Activated CD4-positive, alpha-beta T cell treated with anti-CD3 and anti-CD28 coated beads for 36 hours (primary cell): ENCODE measurements at places on chromosomes 16 and 17.

DNA sequence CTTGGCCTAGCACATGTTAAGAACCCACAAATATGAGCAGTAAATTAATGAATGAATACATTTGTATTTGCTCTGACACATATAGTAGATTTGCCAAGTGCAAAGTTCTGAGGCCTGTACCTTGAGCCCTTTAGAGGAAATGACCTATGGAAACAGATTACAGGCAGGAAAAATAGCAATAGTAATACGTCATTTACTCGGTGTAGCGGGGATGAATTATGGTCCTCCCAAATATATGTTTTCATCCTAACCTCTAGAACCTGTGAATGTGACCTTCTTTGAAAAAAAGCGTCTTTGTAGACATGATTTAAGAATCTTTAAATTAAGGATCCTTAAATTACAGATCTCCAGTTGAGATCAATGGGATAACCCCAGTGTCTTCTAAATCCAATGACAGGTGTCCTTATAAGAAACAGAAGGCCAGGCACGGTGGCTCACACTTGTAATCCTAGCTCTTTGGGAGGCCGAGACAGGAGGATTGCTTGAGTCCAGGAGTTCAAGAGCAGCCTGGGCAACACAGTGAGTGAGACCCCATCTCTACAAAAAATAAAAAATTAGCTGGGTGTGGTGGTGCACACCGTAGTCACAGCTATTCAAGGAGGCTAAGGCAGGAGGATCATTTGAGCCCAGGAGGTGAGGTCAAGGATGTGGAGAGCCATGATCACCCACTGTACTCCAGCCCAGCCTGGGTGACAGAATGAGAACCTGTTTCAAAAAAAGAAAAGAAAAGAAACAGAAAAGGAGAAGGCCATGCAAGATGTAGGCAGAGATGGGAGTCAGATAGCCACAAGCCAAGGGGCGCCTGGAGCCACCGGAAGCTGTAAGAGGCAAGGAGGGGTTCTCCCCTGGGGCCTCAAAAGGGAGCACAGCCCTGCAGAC, 5.1 kb upstream of the ITPRIPL2 start:
- no peaks in the 10 kb centered on the region for H3K36me3 ChIP-seq
- no peak overlapping the region for H3K4me3 ChIP-seq
- DNase-seq: no peak
- H3K4me1 ChIP-seq: peaks cover 11% of the 10 kb centered on the region
- no peak overlapping the region for H3K27ac ChIP-seq

DNA sequence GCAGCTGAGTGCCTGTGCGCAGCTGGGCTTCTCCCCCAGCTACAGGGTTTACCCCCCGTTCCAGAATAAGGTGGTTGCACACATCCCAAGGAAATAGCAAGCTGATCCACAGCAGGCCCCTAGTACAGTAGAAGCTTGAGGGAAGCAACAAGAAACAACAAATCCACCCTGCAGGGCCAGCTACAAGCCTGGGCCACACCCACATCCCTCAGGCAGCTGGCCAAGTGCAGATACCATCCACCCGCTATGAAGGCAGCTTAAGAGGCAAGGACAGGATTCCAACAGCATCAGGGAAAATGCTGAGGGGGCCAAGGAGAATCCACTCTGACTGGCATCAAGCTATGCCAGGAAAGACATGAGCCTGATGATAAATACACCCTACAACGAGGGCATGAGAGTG, 66.9 kb upstream of the RCVRN start:
- H3K4me1 ChIP-seq: no peaks in the 10 kb centered on the region
- no peaks in the 10 kb centered on the region for H3K27me3 ChIP-seq
- no peak for DNase-seq
- H3K27ac ChIP-seq: no peak overlapping the region

DNA sequence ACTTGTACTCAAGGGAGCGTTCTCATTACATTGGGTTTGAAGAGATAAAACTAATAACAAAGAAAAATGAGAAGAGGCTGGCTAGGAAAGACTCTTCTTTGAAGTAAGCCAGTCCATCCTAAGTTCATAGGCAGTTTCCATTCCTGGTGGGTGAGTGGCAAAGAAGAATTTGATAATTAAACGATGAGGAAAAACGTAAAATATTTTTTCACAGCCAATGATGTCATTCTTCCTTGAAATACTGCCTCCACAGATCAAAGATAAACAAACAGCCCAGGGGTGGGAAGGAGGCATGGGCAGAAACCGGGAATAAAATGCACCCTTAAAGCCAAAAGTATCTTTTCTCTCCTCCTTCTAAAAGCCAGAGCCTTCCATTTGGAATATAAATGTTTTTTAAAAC, 346.6 kb downstream of the PMP22 start:
- no peak for DNase-seq
- no peak overlapping the region for H3K4me3 ChIP-seq
- no peak overlapping the region for H3K27ac ChIP-seq
- H3K36me3 ChIP-seq: no peaks in the 10 kb centered on the region
- no peaks in the 10 kb centered on the region for H3K4me1 ChIP-seq
- peaks cover 5% of the 10 kb centered on the region for H3K27me3 ChIP-seq

- no peaks in the 10 kb centered on the region for H3K27me3 ChIP-seq
- no peak overlapping the region for H3K4me3 ChIP-seq
- no peak for DNase-seq
- peaks cover 36% of the 10 kb centered on the region for H3K36me3 ChIP-seq
- peaks cover 4% of the 10 kb centered on the region for H3K4me1 ChIP-seq
Observed at GRCh38 chr17:28755486-28755885, 11.7 kb downstream of the TRAF4 start.

- no peak overlapping the region for H3K27ac ChIP-seq
- DNase-seq: no peak
- H3K4me3 ChIP-seq: no peak overlapping the region
- peaks cover 21% of the 10 kb centered on the region for H3K27me3 ChIP-seq
Observed at GRCh38 chr16:82738699-82739098, 111.9 kb downstream of the CDH13 start.

- H3K36me3 ChIP-seq: no peaks in the 10 kb centered on the region
- no peaks in the 10 kb centered on the region for H3K4me1 ChIP-seq
- H3K27ac ChIP-seq: no peak overlapping the region
- no peak for DNase-seq
Observed at GRCh38 chr16:9976601-9977000, 205.6 kb downstream of the GRIN2A start.

DNA sequence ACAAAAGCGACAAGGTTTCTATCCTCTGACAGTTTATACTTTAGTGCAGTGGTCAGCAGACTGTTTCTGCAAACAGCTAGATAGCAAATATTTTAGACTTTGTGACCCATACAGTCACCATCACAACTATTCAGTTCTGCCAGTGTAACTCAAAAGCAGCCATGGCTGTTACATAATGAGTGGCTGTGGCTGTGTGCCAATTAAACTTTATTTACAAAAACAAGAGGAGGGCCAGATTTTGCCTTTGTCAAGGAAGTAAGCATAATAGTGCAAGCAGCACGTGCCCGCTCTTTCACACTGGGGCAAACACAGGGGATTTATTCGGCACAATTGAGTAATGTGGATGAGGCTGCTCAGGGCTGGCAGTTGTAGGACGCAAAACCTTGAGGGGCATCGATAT, 551.5 kb downstream of the MAF start:
- peaks cover 17% of the 10 kb centered on the region for H3K4me1 ChIP-seq
- no peaks in the 10 kb centered on the region for H3K36me3 ChIP-seq
- no peak for DNase-seq
- no peak overlapping the region for H3K4me3 ChIP-seq
- no peak overlapping the region for H3K27ac ChIP-seq

- no peak for DNase-seq
- H3K36me3 ChIP-seq: no peaks in the 10 kb centered on the region
- H3K4me3 ChIP-seq: no peak overlapping the region
Observed at GRCh38 chr17:6043405-6043804, 26.8 kb upstream of the WSCD1 start.

- H3K27me3 ChIP-seq: no peaks in the 10 kb centered on the region
- H3K4me1 ChIP-seq: no peaks in the 10 kb centered on the region
- no peak for DNase-seq
- no peak overlapping the region for H3K4me3 ChIP-seq
Observed at GRCh38 chr16:7257016-7257415, 75.6 kb upstream of the RBFOX1 start.

DNA sequence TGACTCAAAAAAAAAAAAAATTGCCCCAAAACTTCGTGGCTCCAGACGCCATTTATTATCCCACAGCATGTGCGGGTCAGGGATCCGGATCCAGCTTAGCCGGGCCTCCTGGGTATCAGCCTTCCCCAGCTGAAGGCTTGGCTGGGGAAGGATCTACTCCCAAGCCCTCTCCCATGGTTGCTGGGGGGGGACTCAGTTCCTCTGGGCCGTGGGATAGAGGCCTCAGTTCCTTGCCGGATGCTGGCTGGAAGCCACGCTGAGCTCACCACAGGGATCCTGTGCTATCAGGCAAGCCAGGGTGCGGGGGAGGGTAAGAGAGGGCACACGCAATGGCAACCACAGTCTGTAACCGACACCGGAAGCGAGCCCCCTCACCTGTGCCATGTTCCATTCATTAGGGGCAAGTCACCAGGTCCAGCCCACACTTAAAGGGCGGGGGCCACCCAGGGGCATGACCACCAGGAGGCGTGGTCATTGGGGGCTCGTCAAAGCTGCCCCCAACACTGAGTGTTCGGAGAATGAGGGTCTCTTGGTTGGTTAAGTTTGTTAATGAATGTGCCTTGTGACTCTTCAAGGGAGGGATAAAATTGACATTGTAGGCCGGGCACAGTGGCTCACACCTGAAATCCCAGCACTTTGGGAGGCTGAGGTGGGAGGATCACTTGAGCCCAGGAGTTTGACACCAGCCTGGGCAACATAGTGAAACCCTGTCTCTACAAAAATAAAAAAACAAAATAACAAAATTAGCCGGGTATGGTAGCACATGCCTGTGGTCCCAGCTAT, 210.0 kb upstream of the GSE1 start:
- no peaks in the 10 kb centered on the region for H3K4me1 ChIP-seq
- DNase-seq: peak; percentile 15
- no peak overlapping the region for H3K4me3 ChIP-seq
- H3K36me3 ChIP-seq: no peaks in the 10 kb centered on the region
- no peak overlapping the region for H3K27ac ChIP-seq

- H3K27ac ChIP-seq: no peak overlapping the region
- H3K4me3 ChIP-seq: no peak overlapping the region
- H3K4me1 ChIP-seq: peaks cover 4% of the 10 kb centered on the region
- H3K36me3 ChIP-seq: no peaks in the 10 kb centered on the region
Observed at GRCh38 chr16:813204-813915, 12.8 kb upstream of the GNG13 start.

DNA sequence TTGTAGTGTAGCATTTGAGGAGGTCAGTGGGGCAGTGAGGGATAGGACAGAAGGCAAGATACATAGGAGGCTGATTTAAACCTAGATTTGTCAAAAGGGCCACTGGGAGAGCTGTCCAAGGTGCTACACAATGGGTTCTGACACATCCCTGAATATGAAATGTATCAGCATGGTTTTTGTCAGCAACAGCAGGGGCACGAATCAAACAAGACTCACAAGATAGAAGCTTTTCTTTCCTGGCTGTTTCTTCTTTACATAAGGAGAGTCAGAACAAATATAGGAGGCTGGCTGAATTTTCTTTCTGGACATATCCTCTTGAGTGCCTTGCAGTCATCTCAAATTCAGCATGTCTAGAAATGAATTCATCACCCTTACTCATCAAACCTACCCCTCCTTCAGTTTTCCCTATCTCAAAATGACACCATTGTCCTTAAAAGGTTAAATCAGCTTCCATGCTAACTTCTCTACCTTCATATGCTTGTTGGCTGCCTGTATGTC, 130.5 kb downstream of the NPIPB5 start:
- no peaks in the 10 kb centered on the region for H3K4me1 ChIP-seq
- H3K27ac ChIP-seq: no peak overlapping the region
- DNase-seq: peak; percentile 46
- no peaks in the 10 kb centered on the region for H3K27me3 ChIP-seq
- no peak overlapping the region for H3K4me3 ChIP-seq

DNA sequence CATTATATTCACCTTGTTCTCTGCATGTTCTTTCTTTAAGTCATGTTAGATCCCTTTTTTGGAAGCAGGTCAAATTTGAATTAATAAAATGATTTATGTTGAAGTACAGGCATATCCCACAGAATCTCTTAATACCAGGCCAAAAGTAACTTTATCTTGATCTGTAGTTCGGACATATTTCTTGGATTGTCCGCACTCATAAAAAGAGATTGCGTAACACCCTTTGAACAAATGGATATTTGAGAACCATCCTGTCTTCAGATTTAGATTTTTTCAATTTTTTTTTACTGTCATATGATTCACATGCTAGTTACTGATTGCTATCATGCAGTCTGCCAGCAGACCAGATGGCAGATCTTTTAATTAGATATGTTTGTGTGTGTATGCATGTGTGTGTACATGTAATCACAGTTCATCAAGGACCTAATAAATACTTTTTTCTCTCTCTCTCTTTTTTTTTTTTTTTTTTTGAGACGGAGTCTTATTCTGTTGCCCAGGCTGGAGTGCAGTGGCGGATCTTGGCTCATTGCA, 352.6 kb downstream of the WWOX start:
- H3K4me1 ChIP-seq: no peaks in the 10 kb centered on the region
- H3K36me3 ChIP-seq: no peaks in the 10 kb centered on the region
- H3K27me3 ChIP-seq: no peaks in the 10 kb centered on the region
- DNase-seq: no peak
- H3K27ac ChIP-seq: no peak overlapping the region

DNA sequence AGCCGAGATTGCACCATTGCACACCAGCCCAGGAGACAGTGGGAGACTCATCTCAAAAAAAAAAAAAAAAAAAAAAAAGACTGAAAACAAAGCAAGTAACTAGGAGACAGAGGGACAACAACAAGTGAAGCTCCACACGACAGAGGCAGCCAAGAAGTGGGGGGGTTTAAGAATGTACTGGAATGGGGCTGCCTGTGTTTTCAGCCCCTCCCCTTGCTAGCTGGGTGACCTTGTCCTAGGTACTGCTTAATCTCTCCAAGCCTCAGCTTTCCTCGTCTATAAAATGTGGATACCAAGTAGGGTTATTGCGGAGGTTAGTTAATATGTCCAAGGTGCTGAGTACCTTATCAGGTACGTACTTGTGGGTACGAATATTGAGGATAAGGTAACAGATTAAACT, 163.8 kb upstream of the CACNG5 start:
- no peak overlapping the region for H3K4me3 ChIP-seq
- H3K36me3 ChIP-seq: peaks cover 26% of the 10 kb centered on the region
- DNase-seq: no peak
- peaks cover 67% of the 10 kb centered on the region for H3K4me1 ChIP-seq
- H3K27ac ChIP-seq: no peak overlapping the region

DNA sequence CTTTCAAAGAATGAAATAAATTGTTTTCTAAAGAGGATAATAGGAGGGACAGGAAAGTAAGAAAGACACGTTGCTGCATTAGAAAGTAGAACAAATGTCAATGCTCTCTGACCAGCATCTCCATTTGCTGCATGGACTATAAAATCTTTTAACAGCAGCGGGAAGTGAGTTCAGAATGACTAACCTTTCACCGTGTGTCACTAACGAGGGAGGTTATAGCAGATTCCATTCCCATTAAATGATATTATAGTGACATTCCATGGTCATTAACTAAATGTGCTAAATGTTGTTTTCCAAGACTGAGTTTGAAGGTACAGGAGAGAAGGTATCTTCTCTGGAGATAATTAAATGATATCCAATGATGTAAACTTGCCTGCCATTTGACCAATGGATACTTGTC, 127.1 kb upstream of the HS3ST3A1 start:
- H3K4me1 ChIP-seq: no peaks in the 10 kb centered on the region
- no peak overlapping the region for H3K27ac ChIP-seq
- H3K27me3 ChIP-seq: peaks cover 6% of the 10 kb centered on the region
- DNase-seq: no peak

- no peak overlapping the region for H3K27ac ChIP-seq
- no peak overlapping the region for H3K4me3 ChIP-seq
- no peak for DNase-seq
- peaks cover 3% of the 10 kb centered on the region for H3K27me3 ChIP-seq
- no peaks in the 10 kb centered on the region for H3K4me1 ChIP-seq
- no peaks in the 10 kb centered on the region for H3K36me3 ChIP-seq
Observed at GRCh38 chr16:9850817-9851216, 331.4 kb downstream of the GRIN2A start.

GRCh38 chr16:84532291-84532724, 27.8 kb upstream of the MEAK7 start:
- no peak overlapping the region for H3K4me3 ChIP-seq
- H3K4me1 ChIP-seq: peaks cover 4% of the 10 kb centered on the region
- no peak for DNase-seq
